Stimulated activated CD4-positive, alpha-beta T cell treated with anti-CD3 and anti-CD28 coated beads, Interleukin-2, amount 100 ng/mL, for 24 hours (primary cell): ENCODE measurements at places on chromosomes 6 and 20.

GRCh38 chr20:7470912-7471311 is 469.3 kb downstream of the HAO1 start:
- DNase-seq, result no peak

DNA sequence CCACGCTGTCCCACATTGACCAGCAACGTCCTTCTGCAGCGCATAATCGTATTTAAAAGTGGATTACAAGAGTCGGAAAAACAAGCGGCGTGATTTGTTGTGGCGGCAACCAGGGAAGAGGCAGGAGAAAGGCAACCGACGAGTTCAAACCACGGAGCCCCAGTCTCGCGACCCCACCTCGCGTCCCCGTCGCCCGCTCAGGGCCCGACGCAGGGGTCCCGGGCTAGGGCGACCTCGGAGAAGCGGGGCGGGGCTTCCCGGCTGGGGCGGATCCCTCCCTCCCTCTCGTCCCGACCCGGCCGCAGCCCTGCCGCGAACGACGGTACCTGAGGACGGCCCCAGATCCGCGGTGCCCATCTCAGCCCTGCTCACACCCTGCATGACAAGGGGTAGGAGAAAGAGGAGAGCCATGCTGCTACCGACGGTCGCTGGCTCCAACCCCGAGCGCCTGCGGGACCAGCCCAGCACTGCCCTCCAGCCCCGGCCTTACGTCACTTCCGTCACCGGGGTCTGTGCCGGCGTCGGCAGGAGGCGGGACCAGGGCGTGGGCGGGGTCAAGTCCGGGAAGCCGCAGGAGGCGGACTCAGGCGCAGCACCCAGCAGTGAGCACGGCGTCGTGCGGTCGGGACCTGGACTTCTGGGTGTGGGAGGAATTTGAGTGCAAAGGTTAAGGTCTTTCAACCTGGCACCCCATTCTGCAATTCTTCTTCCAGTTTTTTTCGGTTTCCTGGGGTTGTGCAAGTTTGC is at the start of gene IFNGR1:
IFNGR1 (minus strand) TSS at position 469 of the 747 bp plus-strand sequence; CDS start at position 411, 58 bp downstream.
- peak; percentile 99 for DNase-seq

DNA sequence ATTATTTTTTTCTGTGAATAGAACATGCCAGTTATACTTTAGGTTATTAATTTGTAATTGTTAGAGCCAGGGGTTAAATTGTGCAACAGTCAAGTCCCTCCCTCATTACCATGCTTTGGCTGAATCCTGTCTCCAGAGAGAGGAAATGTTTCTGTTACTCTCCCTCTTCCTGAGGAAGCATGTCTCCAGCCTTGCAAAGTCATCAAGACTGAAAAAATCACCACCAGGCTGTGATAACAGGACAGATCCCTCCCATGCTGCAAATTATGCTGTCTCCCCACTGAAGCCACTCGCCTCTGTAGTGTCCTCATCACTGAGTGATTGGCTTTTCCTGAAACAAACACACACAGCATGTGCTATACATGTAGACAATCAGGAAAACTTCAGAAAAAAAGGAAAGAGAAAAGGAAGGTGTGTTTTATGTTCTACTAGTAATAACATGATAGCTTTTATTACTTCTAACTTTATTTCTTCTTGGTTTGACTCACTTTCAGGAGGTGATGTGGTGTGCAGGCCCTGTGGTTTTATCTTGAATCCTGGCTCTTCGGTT is 290.0 kb upstream of the JAG1 start:
- DNase-seq, result no peak

DNA sequence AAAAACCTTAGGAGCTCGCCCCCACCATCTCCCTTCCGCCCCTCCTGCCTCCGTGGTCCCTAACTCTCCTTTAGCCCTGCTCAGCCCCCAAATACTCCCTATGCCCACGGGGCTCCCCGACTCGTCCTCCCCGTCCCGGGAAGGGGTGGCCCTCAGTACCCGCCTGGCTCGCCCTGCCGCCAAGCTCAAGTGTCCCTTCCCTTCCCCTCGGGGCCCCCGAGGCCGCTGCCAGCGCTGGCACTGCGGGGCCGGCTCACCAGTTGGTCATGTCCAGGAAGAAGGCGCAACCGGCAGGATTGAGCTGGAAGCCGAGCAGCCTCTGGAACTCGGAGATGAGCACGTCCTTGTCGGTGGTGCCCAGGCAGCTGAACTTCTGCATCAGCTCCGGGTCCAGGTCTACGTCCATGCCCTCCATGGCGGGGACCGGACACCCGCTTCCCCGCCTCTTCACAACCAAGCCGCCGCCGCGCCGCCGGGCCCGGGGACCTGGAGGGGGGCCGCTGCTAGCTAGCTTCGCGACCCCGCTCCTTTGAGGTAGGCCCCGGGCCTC is 303 bp downstream of the ILRUN start:
- DNase-seq, result no peak

- DNase-seq, result no peak
Measured at GRCh38 chr20:19699180-19699971, 58.7 kb upstream of the RIN2 start.

- DNase-seq, result no peak
Measured at GRCh38 chr20:33337119-33337518, 54.1 kb downstream of the BPIFB1 start.

GRCh38 chr6:165245287-165245686 is 64.1 kb downstream of the C6orf118 start:
- no peak for DNase-seq

DNA sequence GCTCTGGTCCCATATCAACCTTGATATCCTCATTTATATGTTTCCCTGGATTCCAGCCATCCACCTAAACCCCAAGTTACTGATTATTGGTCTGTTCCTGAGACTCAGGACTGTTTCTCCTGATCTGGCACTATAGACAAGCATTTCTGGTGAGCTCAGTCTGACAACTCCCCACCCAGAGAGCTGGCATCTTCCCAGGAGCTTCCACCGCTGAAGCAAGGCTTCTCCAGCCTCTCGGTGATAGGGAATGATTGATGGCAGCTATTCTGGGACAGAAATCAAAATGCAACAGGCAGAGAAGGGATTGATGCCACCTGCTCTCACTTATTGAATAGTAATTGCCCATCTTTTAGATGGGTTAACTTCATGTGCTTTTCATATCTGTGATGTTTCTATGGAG is 169.7 kb upstream of the GGTLC1 start:
- no peak for DNase-seq

GRCh38 chr20:53138454-53139262 is 166.5 kb downstream of the TSHZ2 start:
- no peak for DNase-seq

DNA sequence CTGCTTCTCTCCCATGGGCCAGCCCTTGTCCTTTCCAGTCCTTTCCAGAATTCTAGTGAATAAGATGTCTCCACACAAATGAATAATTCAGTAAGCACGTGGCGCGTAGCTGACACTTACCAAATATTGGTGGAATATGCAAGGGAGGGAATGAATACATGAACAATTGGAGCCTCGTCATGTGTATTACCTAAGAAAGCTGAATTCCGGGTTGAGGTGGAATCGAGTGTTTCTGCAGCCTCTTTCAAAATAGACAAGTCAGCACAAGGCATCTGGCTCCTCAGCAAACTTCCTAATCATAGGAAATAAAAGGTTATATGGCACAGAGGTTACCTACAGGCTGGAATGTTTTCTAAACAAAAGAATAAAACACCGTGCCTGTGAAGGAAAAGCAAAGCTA is 47.0 kb upstream of the NT5E start:
- no peak for DNase-seq

DNA sequence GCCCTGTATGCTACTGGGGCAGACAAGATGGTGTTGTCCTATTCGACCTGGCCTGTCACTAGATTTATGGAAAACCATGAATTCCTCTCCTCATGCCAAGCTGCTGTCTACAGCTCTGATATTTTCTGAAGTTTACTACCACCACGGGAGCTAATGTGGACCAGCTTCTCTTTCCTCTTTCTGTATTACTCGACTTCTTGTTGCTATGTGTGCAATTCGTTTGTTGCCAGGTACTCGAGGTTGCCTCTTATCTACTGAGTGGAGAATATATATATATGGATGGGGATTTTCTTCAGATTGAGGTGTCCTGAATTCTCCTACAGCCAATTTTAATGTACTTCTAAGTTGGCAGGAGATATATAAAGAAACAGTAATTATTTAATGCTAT is 34.7 kb downstream of the MAN1A1 start:
- no peak for DNase-seq

- no peak for DNase-seq
Measured at GRCh38 chr6:1621070-1621701, 11.5 kb downstream of the FOXC1 start.

- peak; percentile 42 for DNase-seq
Measured at GRCh38 chr6:24520929-24521546, 26.3 kb downstream of the ALDH5A1 start.

GRCh38 chr6:21802175-21802822 is 208.7 kb downstream of the SOX4 start:
- no peak for DNase-seq

- DNase-seq, result no peak
Measured at GRCh38 chr6:127291495-127291894, 24.8 kb downstream of the RNF146 start.

DNA sequence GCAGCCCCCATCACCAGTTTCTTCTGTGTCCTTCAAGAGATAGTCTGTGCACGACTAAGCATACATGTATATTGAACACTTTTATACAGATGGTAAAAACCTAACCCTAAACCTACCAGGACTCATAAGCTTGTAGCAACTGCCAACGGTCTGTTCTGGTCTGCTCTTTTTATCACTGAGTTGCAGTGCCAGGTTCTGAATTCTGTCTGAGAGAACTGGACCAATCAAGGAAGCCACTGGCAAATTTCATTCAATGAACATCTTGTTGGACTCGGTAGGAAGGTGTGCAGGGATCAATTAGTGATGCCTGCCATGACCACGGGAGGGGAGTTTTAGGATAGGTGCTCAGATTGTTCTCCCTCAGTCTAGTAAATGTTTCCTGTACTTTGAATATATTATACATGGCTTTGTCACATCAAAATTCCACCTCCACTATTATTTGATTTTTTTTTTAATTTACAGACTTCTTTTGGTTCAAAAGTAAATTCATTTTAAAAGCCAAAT is 146.8 kb downstream of the EYA2 start:
- DNase-seq, result no peak

GRCh38 chr6:125182237-125183008 is 28.9 kb downstream of the TPD52L1 start:
- no peak for DNase-seq

DNA sequence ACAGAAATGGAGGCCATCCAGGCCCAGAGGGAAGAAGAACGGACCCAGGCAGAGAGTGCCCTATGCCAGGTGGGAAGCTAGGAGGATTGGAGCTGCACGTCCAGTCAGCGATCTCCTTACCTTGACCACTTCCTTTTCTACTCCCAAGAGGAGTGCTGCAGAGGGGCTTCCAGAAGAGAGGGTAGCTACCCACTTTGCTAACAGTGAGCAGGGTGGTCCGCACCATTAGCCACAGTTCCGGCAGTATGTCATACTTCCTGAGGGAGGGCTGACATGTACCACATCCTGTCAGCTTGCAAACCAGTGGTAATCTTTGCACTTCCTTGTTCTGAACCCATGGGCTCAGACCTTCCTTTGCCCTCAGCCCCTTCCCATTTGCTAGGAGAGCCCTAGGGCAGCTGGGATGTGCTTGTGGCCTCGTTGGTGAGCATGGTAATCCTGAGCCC is 35.4 kb downstream of the CEP250 start:
- peak; percentile 59 for DNase-seq

GRCh38 chr6:56891754-56892153 is 63.2 kb upstream of the BEND6 start:
- DNase-seq, result no peak

DNA sequence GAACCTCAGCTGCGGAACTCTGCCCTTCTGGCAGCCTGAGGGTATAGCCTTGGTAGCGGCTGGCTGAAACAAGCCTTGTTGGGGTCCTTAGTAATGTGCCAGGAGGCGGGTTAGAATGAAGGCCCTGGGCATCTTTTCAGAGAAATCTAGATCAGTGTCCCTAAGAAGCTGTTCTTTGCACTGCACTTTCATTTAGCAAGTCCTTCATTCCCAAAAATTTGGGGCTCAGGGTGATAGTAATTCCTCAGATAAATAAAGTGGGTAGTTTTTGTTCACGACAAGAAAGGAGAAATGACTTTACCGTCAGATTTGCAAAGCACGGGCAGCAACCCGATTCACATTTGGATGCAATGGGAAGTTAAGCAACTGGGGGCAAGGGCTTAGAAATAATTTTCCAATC is 3.2 kb downstream of the INSM1 start:
- no peak for DNase-seq

DNA sequence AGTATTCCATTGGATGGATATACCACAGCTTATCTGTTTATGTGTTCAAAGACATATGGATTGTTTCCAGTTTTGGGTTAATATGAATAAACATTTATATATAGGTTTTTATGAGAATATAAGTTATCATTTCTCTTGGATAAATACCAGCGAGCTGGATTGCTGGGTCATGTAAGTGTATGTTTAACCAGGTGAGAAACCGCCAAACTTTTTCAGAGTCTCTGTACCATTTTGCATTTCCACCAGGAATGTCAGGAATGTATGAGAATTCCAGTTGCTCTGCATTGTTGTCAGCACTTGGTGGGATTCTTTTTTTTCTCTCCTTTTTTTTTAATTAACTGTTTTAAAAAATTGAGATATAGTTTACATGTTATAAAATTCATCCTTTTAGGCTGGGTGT is 52.1 kb downstream of the PHF20 start:
- DNase-seq, result no peak

GRCh38 chr6:89071036-89071435 is 9.5 kb upstream of the PNRC1 start:
- DNase-seq, result no peak

DNA sequence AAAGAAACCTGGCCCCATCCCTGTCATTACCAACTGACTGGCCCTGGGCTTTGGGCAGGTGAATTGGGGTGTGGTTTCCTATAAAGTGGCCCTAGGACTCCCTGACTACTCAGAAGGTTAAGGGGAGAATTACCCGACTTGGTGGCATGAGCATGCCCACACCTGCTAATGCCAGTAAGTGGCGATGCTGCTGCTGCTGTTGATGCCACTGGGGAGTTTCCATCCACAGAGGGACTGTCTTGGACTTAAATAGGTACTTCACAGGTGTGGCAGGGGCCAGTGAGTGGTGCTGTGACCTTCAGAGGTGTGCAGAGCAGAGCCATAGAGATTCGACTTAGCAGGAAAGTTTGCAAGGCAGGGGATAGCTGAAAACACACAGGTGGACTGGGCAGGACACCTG is 32.6 kb upstream of the MDFI start:
- no peak for DNase-seq

- no peak for DNase-seq
Measured at GRCh38 chr6:80145509-80145908, 39.0 kb downstream of the BCKDHB start.

DNA sequence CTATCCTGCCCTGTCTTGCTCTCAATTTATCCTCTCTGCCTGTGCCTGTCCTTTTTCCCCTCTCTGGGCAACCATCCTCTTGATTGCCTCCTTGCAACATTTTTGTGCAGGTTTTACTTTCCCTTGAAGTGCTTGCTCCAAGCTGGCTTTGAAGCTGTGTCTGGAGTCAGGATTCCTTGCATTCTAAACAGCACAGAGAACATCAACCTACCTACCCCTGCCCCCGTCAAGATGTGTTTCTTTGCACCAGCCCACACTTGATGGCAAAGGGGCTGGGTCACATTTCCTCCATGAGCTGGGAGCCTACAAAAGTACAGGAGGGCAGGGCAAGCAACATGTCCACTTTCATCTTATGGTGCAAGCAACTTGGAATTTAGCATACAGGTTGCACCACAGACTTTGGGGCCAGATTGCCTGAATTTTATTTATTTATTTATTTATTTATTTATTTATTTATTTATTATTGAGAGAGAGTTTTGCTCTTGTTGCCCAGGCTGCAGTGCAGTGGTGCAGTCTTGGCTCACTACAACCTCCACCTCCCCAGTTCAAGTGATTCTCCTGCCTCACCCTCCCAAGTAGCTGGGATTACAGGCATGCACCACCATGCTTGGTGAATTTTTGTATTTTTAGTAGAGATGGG is 206.3 kb downstream of the COL19A1 start:
- DNase-seq, result no peak

GRCh38 chr6:11586536-11586935 is 49.0 kb downstream of the TMEM170B start:
- no peak for DNase-seq
